ENCODE measurements at places on chromosomes 1 and 21. TPM values are rescaled to one million over a fixed set of nuclear protein-coding genes. Genes with fewer than 3 reads are reported as not detected.

CNN3 gene
- total RNA-seq, result 136 TPM

PRAMEF12 gene
- not detected for total RNA-seq

OR2L13 gene
- total RNA-seq, result not detected

SYT11 gene
- total RNA-seq, result 0.76 TPM

CDC14A gene
- 2.7 TPM for total RNA-seq

CCDC185 gene
- total RNA-seq, result 0.24 TPM

All from esophagus mucosa (tissue), 1 donor.